ENCODE measurements at places on chromosomes 6 and 20.

DNA sequence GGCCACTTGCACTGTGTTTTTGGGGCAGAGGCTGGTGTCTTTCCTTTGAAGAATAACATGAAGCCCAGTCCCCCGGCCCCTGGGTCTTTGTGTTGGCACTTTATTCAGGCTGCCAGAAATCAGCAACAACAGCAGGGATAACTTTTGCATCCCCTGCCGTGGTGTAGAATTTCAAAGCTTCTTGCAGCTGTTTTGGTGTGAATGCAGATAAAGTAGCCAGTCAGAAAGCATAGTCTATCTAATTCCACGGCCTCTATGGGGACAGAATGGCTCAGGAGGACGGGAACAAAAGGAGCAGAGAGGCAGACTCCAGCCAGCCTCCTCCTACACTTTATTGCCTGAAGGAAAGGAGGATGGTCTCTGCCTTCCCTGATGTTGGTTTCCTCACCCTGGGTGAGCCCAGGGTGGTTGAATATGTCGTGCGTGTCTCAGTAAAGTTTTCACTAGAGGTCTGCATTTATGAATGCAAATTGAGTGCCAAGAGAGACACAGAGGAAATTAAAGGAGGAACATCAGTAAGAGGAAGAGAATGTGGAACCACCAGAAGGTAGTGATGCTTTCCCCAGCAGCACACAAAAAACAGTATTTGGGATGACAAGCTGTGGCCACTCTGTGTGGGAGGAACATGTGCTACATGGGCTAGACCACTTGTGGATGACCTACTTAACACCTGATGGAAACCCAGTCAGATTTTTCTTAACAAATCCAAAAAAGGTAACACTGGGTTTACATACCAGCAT lies 125.9 kb upstream of the TRAF3IP2 start:
- peaks cover 75% of the 10 kb centered on the region for H3K36me3 ChIP-seq
- no peaks in the 10 kb centered on the region for H3K27me3 ChIP-seq
- no peak for DNase-seq
- no peak overlapping the region for H3K27ac ChIP-seq
- H3K4me1 ChIP-seq: peaks cover 46% of the 10 kb centered on the region

DNA sequence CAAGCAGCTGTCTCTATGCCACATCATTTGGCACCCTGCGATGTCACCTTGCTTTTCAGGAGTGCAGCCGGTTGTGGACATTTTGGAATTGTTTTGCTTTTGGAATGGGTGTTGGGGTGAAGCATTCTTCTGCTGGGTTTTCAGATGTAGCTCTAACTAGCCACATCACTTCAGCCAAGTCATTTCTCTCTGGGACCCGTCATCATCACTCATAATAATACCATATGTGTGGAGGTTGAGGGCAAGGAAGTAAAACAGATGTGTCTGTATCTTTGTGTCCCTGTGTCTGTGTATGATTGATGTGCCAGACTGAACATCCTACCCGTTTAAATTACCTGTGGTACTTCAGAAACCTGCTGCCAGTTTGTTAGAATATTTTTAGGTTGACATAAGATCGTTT lies 49.5 kb upstream of the TULP4 start:
- H3K27me3 ChIP-seq: no peaks in the 10 kb centered on the region
- H3K4me3 ChIP-seq: no peak overlapping the region
- H3K4me1 ChIP-seq: peaks cover 9% of the 10 kb centered on the region
- H3K36me3 ChIP-seq: peaks cover 23% of the 10 kb centered on the region
- no peak for DNase-seq

DNA sequence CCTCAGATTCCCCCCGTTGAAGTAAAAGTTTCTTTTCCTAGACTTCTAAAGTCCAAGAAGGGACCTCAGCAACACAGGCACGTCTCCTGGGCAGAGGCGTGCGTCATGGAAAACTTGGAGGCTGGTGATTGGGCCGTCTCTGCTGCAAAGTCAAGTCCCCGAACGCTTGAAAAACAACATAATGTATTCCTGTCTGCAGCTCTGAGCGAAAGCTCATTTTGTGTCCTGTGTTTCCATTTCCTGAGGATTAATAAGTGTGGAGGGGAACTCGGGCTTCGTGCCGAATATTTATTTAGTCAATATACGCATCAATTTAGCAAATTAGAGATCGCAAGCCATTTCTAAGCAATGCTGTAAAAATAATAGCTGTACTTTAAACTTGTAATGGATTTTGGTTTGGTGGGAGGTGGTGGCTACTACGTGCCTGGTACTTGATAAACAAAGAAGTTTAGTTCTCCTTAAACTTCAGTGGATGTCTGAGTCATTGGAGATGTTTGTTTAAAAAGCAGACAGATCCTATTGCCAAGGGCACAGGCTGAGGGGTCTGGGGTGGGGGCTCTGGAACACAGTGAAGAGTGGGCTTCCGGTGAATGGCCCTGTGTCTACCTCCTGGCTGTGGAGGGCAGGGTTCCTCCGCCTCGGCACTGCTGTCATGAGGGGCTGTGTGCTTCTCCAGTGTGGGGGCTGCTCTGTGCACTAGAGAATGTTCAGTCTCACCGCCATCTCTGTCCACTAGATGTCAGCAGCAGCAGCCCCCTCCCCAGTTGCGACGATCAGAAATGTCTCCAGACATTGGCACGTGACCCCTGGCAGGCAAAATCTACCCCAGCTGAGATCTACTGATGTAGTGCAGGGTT lies 21.8 kb downstream of the PCK1 start:
- H3K27ac ChIP-seq: no peak overlapping the region
- no peaks in the 10 kb centered on the region for H3K4me1 ChIP-seq
- no peak for DNase-seq
- H3K36me3 ChIP-seq: no peaks in the 10 kb centered on the region
- H3K4me3 ChIP-seq: no peak overlapping the region

DNA sequence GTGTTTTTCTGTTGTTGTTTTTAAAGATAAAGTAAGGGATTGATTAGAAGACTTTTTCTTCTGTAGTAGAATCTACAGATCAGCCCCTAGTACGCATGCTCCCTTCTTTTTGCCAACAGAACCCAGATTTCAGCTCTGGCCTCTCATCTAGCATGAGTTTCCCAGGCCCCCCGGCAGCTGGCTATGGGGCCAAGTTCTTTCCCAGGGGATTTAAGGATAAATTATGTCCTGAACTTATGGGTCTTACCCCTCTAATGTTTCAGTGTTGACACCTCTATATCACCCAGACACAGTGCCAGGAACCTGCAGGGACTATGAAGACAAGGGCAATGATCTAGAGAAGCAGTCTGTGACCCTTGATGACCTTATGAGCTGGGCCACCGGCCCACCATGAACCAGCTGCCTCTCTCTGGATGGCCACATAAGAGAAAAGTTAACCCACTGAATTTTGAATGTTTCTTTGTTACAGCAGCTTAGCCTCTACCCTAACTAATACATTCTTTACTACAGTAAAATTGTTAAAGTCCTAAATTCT lies 150.5 kb downstream of the UNC5CL start:
- no peak overlapping the region for H3K27ac ChIP-seq
- H3K4me3 ChIP-seq: no peak overlapping the region
- DNase-seq: no peak
- no peaks in the 10 kb centered on the region for H3K4me1 ChIP-seq

- H3K4me1 ChIP-seq: no peaks in the 10 kb centered on the region
- no peaks in the 10 kb centered on the region for H3K36me3 ChIP-seq
- DNase-seq: no peak
- H3K4me3 ChIP-seq: no peak overlapping the region
- H3K27me3 ChIP-seq: peaks cover 43% of the 10 kb centered on the region
- H3K27ac ChIP-seq: no peak overlapping the region
Measured at GRCh38 chr6:149889326-149889725, 8.6 kb downstream of the RAET1E start.

DNA sequence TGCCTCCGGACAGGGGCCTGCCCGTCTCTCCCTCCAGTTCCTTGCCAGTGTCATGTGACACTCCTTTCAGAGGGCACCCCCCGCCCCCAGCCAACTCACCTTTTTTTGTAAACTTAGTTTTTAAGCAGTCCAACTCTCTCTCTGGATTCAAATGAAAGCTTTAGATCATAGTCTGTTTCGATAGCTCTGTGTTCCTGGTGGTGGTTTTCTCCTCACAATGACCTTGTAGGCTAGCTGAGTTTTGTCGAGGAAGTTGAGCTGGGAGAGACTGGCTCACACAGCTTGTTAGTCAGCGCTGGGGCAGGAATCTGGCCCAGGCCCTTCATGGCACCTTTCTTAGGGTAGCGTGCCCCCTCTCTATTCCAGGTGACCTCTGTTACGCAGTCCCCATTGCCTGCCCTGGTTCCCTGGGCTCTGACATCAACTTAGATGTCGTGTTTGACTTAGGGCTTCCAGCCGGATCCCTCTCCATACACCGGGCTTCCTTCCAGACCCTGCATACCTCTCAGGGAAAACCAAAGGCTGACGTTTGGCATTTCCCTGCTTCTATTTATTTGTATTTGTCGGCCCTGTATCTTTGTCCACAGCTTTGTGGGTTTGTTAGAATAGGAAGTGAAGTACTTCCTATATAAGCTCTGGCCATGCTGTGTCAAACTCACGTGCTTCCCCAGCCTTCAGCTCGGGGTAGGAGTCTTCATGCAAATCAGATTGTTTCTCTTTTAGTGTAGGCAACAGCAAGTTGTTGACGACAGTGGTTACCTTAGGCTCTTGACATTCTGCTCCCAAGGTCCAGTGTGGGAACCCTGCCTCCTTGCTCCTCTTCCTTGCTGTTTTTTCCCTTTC lies 12.7 kb downstream of the IGF2R start:
- peaks cover 14% of the 10 kb centered on the region for H3K36me3 ChIP-seq
- peaks cover 82% of the 10 kb centered on the region for H3K4me1 ChIP-seq
- H3K4me3 ChIP-seq: peak overlapping the region; percentile 56
- no peaks in the 10 kb centered on the region for H3K27me3 ChIP-seq
- DNase-seq: peak; percentile 59
- peak overlapping the region; percentile 92 for H3K27ac ChIP-seq

DNA sequence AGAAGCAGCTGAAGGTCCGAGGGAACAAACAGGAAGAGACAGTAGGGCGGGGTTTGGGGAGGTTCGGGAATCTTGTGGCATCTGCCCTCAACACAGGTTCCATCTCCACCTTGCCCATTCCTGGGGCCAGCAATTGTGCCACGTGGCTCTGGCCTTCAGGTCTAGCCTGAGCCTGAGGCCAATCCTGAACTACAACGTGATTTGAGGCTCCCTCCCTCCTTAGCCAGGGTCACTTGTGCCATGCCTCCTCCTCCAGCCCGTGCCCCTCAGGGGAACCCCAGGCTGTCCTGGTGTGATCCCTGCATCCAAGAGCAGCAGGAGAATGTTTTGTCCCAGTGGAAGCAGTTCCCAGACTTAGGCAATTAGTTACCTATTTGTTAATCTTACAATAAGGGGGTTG lies 3.0 kb downstream of the CST9 start:
- no peaks in the 10 kb centered on the region for H3K36me3 ChIP-seq
- no peak for DNase-seq
- no peaks in the 10 kb centered on the region for H3K4me1 ChIP-seq
- no peak overlapping the region for H3K27ac ChIP-seq

DNA sequence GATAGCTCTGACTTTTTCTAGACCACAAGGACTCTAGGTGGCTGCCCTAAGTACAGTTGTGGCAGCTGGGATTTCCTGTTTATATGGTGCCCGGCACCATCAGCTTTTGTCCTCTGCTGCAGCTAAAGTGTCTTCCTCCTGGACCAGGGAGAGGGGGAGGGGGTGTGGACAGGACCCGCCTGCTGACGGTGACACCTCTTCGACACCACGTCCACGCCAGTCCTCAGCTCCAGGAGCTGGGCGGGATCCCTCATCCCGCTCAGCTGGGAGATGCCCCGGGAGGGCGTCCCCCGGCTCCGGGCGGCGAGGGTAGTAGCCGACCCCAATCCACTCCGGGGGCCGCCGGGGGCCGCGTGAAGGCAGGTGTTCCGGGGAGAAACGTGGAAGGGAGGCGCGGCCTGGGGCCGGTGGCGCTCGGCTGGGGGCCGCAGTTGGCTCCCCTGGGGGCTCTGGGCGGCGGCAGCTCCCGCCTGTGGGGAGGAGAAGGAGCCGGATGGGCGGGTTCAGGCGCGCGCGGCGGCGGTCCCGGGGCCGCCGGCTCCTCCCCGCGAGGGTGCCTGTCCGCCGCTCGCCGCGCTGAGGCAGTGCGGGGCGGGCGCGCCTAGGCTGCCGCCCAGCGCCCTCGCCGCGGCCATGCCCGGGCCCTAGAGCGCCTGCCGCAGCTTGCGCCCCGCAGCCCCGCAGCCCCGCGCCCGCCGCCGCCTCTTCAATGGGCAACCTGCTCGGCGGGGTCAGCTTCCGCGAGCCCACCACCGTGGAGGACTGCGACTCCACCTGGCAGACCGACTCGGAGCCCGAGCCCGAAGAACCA lies at the start of gene OGFRL1:
OGFRL1 (plus strand) TSS at position 584 of the 811 bp plus-strand sequence; CDS start at position 710, 126 bp downstream.
- peaks cover 4% of the 10 kb centered on the region for H3K27me3 ChIP-seq
- peaks cover 38% of the 10 kb centered on the region for H3K4me1 ChIP-seq
- H3K27ac ChIP-seq: peak within 1 kb of the TSS; percentile 77
- H3K36me3 ChIP-seq: peaks cover 11% of the 10 kb centered on the region
- DNase-seq: peak; percentile 81

- no peak for DNase-seq
- H3K4me1 ChIP-seq: no peaks in the 10 kb centered on the region
- no peaks in the 10 kb centered on the region for H3K36me3 ChIP-seq
Measured at GRCh38 chr20:17439616-17440296, 91.4 kb downstream of the BFSP1 start.

GRCh38 chr6:35842381-35842780 lies 37.2 kb downstream of the LHFPL5 start:
- H3K27me3 ChIP-seq: no peaks in the 10 kb centered on the region
- H3K4me3 ChIP-seq: no peak overlapping the region

- DNase-seq: no peak
- no peaks in the 10 kb centered on the region for H3K36me3 ChIP-seq
- no peaks in the 10 kb centered on the region for H3K27me3 ChIP-seq
- no peaks in the 10 kb centered on the region for H3K4me1 ChIP-seq
- no peak overlapping the region for H3K27ac ChIP-seq
Measured at GRCh38 chr6:16803294-16804200, 42.3 kb upstream of the ATXN1 start.

GRCh38 chr6:40998661-40999060 lies 40.4 kb downstream of the UNC5CL start:
- H3K36me3 ChIP-seq: no peaks in the 10 kb centered on the region
- no peak for DNase-seq

GRCh38 chr6:24827162-24827561 lies 28.4 kb upstream of the ARMH2 start:
- peak overlapping the region; percentile 62 for H3K27ac ChIP-seq
- H3K4me1 ChIP-seq: peaks cover 6% of the 10 kb centered on the region
- H3K4me3 ChIP-seq: no peak overlapping the region
- no peaks in the 10 kb centered on the region for H3K27me3 ChIP-seq

DNA sequence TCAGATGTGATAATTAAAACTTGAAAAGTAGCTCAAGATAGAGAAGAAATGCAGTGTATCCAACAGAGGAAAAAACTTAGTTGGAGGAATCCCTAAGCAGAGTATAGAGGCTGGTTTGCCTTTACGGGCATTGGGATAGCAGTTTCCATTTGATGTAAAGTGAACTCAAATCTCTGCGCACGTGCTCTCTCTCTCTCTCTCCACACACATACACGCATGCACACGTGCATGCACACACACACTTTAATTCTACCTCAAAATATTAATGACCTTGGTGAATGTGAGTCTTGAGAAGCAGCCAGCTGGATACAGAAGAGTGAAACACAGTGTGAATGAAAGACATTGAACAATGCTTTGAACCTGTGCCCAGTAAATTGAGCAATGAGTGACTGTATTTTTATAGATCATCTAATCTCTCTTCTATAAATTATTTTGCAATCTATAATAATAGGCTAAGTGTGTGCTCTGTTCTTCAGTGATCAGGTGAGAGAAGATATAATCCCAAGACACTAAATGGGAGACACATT lies 247.7 kb upstream of the FAM83B start:
- no peak for DNase-seq
- no peaks in the 10 kb centered on the region for H3K36me3 ChIP-seq
- H3K4me1 ChIP-seq: no peaks in the 10 kb centered on the region
- H3K27me3 ChIP-seq: no peaks in the 10 kb centered on the region
- H3K27ac ChIP-seq: no peak overlapping the region
- H3K4me3 ChIP-seq: no peak overlapping the region

- DNase-seq: no peak
- no peaks in the 10 kb centered on the region for H3K4me1 ChIP-seq
- no peaks in the 10 kb centered on the region for H3K27me3 ChIP-seq
- H3K4me3 ChIP-seq: no peak overlapping the region
Measured at GRCh38 chr6:51472745-51473487, 614.5 kb downstream of the PKHD1 start.

Measured in activated naive CD4-positive, alpha-beta T cell treated with anti-CD3 and anti-CD28 coated beads, Interleukin-2, amount 10 ng/mL, durations not matched to agents 7 days and 5 days (primary cell).